ENCODE measurements at places on chromosomes 12 and 14. TPM values are rescaled to one million over a fixed set of nuclear protein-coding genes. Genes with fewer than 3 reads are reported as not detected.

DNA sequence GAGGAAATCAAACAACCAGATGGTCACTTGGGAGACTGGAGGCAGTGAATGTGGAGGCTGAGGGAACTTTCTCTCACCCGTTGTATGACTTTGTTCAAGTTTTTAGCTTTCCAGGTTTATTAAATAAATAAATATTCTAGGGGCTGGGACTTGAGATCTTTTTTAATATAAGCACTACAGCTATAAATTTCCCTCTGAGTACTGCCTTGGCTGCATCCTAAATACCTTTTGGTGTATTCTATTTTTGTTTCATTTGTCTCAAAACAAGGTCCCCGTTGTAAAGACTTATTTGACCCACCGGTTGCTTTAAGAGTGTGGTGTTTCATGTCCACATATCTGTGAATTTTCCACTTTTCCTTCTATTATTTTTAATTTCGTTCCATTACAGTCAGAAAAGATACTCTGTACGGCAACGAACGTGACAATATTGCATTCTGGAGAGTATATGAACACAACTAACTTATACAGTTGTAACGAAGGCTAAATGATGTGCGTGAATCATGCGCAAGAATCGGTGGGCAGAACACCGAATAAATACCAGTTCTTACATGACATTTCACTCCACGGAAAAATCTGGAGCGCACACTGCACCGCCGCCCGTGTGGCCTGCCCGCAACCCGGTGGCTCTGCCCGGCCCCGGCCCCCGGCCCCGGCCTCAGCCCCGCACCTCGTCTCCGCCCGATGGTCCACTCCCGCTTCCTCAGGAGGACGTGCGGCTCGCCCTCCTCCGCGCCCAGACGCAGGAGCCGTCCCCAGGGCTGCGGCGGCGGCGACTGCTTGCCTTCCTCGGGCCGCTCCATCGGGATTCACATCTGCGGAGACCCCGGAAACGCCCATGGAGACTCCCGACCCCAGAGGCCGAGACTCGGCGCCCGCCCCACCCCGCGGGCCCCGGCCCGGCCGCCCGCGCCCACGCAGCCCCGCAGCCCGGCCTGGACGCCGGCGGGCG is 602 bp downstream of the CHFR start:
- peak overlapping the region; percentile 100 for H3K4me3 ChIP-seq
- no peaks in the 10 kb centered on the region for H3K4me1 ChIP-seq
- no peaks in the 10 kb centered on the region for H3K27me3 ChIP-seq
- no peak for DNase-seq
- peaks cover 5% of the 10 kb centered on the region for H3K36me3 ChIP-seq
- peak overlapping the region; percentile 67 for H3K27ac ChIP-seq

- no peaks in the 10 kb centered on the region for H3K4me1 ChIP-seq
- no peak overlapping the region for H3K27ac ChIP-seq
Observed at GRCh38 chr14:95830386-95830785, 46.2 kb upstream of the TUNAR start.

GRCh38 chr12:131258398-131258797 is 304.7 kb downstream of the ADGRD1 start:
- no peak for DNase-seq
- no peaks in the 10 kb centered on the region for H3K4me1 ChIP-seq
- H3K4me3 ChIP-seq: no peak overlapping the region

GRCh38 chr12:108666401-108666881 is 32.7 kb upstream of the SELPLG start:
- peaks cover 30% of the 10 kb centered on the region for H3K4me1 ChIP-seq
- peak; percentile 49 for DNase-seq
- no peaks in the 10 kb centered on the region for H3K27me3 ChIP-seq
- H3K27ac ChIP-seq: peak overlapping the region; percentile 15
- no peaks in the 10 kb centered on the region for H3K36me3 ChIP-seq
- no peak overlapping the region for H3K4me3 ChIP-seq

GRCh38 chr12:98146043-98146442 is 369.3 kb upstream of the TMPO start:
- H3K27ac ChIP-seq: no peak overlapping the region
- no peak for DNase-seq
- H3K4me1 ChIP-seq: no peaks in the 10 kb centered on the region

- no peak overlapping the region for H3K27ac ChIP-seq
- peaks cover 7% of the 10 kb centered on the region for H3K4me1 ChIP-seq
- no peak for DNase-seq
- H3K27me3 ChIP-seq: no peaks in the 10 kb centered on the region
- no peak overlapping the region for H3K4me3 ChIP-seq
- no peaks in the 10 kb centered on the region for H3K36me3 ChIP-seq
Observed at GRCh38 chr12:75746621-75747020, 235.2 kb upstream of the KRR1 start.

DNA sequence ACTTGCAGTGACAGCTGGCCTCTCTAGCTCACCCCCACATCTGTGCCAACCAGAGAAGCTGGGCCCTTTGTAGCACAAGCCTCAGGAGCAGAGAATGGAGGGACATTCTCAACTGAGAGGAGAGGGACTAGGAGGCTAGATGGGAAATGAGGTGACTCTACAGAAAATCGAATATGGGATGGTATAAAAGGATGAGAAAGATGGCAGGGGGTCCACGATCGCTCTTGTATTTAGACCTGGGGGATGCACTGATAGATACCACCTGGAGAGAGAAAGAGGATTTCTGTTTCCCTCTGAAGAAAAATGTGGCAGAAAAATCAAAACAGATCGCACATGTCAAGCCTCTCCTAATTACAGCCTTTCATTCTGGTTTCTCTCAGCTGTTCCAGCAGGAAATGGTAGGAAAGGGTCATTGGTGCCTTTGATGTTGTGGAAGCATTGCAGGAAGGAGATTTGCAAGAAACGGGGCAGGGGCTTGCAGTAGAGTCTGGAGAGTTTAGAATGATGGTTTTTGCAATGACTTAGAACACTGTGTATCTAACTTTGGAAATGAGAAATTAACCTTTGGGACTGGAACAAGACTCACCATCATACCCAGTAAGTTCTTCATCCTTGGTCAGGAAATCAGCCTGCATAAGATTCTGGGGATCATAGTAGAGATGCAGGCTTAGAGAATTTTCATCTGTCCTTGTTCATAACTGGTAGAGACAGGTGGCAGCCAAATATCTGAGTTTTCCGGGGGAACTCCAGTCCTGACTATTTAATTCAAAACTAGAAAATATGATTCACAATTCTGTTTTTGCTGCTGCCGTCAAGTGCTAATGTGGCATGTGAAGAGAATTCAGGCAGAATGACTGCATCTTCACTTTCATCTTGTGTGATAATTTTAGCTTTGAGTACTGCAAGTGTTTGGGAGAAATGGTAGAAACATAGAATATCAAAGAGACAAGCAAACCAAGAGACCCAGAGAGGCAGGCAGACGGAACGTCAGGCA is 98.8 kb downstream of the DAD1 start:
- H3K4me1 ChIP-seq: peaks cover 4% of the 10 kb centered on the region
- DNase-seq: peak; percentile 91
- H3K27me3 ChIP-seq: no peaks in the 10 kb centered on the region
- H3K27ac ChIP-seq: no peak overlapping the region
- no peak overlapping the region for H3K4me3 ChIP-seq
- no peaks in the 10 kb centered on the region for H3K36me3 ChIP-seq

CATSPERB gene
- 7.4 TPM for total RNA-seq

OR6C68 gene
- total RNA-seq: not detected
